ENCODE measurements at places on chromosomes 3 and 15.
A peak's percentile ranks its signal among the peaks of the same experiment; 100 is the strongest.

DNA sequence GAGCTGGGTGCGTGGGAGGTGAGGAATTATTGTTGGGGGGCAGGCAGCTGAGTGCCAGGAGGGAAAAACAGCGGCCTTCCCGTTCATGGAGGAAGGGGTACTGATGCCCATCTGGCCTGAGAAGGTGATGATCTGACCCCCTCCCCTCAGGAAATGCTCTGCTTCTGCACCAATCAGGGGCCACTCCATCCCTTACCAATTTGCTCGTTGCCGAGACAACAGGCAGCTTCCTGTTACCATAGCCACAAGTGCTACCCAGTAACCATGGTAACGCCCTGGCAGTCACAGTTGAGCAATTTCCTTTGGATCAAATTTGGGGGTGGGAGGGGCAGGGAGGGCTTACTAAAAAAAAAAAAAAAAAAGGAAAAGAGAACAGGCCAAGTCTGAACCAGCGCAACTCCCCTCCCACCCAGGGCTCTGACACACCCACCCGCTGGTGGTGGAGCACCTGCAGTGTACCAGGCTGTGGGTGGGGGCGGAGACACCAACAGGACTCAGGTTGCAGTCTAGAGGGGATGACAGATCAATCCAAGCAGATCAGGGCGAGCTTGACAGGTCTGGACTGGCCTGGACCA is 13.7 kb downstream of the CELF6 start:
- no peak for DNase-seq

DNA sequence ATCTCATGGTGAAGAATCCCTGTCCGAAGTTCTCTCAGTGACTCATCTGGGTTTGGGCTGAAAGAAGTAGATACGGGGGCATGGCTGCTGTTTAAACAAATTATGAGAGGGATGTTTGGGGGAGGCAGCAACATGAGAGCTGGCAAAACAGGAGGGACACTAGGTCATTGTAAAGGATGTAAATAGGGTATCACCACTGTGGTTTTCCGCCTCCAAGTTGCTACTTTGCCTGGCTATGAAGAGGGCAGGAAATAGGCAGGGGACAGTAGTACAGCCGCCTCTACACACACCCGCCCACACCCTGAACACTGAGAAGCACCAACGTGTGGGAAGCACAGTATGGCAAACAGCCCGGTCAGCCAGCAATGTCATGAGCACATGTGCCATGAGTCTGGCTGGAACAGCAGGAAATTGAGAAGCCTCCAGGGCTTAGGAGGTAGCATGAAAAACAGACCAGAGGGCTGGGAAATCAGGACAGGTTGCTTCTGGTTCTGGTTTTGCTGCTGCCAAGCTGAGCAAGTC is 17.1 kb downstream of the HEXA start:
- no peak for DNase-seq

DNA sequence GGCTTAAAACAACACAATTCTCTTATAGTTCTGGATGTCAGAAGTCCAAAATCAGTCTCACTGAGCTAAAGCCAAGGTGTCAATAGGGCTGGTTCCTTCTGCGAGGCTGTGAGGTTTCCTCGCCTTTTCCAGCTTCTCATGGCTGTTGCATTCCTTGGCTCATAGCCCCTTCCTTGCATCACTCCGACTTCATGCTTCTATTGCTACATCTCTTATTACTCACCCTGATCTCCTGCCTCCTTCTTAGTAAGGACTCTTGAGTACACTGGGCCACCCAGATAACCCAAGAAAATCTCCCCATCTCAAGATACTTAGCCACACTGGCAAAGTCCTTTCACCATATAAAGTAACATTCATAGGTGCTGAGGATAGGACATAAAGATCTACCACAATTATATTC is 193.9 kb downstream of the ADAMTS17 start:
- no peak for DNase-seq

- DNase-seq = no peak
These were observed 431.2 kb upstream of the RGMA start for GRCh38 chr15:93520206-93520605.

GRCh38 chr3:179967622-179968021 is 69.1 kb downstream of the PEX5L start:
- peak; percentile 12 for DNase-seq
